RPMI7951 (cell line): ENCODE measurements at places on chromosomes 5 and 9. TPM values are rescaled to one million over a fixed set of nuclear protein-coding genes. Genes with fewer than 3 reads are reported as not detected.

DNA sequence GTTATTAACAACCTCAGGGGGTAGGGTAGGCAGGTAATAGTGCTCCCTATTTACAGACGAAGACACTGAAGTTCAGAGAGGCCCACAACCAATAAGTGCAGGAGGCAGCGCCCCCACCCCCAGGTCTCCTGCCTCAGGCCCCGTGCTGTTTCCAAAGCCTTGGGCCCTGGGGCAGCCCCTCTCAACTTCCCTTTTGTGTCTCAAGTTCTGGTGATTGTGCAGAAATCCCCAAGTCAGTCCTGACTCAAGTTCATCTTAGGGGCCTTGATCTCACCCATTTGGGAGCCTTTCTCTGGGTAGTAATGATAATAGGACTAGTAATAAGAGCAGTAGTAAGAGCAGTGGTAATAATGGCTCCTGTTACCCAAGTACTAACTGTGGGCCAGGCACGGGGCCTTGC is 35.5 kb upstream of the ASS1 start:
- no peak for DNase-seq

GRCh38 chr5:56640763-56641406 is 174.5 kb upstream of the MAP3K1 start:
- DNase-seq: no peak

DNA sequence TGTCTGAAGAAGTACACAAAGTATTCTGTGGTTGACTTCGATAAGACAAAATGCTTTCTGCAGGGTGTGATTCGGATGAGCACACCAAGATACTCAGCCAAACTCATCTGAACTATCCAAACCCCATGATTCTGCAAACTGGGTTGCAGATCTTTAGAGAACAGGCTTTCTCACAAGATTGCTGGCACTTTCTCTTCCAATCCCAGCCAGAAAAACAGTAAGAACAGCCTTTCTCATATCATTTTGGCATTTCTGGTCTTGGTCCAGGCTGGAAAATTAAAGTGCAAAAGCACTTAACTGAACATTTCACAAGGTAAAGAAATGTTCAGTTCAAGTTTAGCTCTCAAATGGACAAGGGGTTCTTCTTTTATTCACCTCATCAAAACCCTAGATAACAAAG is 269.1 kb downstream of the NR2F1-AS1 start:
- no peak for DNase-seq

DNA sequence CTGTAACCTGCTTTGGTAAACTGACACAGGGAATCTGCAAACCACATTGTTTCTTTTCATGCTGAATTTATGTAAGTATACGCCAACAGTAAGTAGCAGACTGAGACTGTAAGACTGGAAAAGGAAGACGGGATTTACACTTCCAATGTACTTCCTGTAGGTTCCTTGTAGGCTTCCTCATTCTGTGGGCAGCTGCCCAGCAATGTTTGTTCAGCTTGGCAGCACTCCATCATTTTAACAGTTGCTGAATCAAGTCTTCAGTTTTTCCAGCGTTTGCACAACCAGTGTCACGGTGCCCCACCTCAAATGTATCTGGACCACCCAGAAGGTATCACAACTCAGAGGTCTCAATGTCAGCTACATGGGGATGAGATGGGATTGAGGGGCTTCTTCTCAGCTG is 232.6 kb downstream of the PRDM9 start:
- no peak for DNase-seq

DNA sequence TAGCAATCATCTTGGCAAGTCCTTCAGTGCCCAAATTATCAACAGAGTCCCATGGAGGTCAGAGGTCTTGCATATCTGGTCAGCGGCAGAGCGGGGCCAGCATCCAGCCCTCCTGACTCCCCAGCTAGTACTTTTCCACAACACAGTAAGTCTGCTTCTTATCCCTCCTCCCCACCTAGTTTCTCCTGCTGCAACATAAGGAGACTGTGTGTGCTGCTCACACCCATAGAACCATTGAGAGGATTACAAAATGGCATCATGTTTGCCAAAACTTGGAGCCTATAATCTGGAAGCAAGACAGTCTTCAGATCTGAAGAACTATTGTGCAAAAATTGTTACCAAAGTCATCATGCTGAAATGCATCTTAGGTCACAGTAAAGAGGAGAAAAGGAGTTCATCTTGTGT is 125.8 kb upstream of the ZNF366 start:
- DNase-seq: no peak

DNA sequence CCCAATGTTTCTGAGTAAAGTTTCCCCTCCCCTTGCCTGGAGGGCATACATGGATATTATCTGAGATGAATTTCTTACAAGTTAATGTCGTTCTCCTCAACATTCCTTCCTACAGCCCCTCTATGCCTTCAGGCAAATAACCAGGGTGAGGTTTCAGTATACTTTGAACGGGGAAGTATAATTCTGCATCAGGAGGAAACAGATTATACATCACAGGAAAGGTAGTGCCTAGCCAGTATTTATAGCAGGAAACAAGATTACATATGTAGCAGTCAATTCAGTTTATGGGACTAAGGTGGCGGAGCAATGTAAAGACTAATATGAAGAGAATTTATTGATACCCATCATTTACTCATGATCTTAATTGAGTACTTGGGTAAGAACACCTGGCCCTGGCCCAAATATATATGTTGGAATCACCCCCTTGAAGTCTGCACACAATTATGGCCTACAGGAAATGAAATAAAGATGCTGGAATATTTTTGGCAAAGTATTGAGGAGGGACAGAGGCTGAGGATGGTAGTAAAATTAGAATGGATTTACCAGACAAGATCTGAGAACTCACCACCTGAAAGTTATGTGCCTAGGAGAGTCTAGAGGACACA is 661.1 kb downstream of the PTPRD start:
- no peak for DNase-seq

DNA sequence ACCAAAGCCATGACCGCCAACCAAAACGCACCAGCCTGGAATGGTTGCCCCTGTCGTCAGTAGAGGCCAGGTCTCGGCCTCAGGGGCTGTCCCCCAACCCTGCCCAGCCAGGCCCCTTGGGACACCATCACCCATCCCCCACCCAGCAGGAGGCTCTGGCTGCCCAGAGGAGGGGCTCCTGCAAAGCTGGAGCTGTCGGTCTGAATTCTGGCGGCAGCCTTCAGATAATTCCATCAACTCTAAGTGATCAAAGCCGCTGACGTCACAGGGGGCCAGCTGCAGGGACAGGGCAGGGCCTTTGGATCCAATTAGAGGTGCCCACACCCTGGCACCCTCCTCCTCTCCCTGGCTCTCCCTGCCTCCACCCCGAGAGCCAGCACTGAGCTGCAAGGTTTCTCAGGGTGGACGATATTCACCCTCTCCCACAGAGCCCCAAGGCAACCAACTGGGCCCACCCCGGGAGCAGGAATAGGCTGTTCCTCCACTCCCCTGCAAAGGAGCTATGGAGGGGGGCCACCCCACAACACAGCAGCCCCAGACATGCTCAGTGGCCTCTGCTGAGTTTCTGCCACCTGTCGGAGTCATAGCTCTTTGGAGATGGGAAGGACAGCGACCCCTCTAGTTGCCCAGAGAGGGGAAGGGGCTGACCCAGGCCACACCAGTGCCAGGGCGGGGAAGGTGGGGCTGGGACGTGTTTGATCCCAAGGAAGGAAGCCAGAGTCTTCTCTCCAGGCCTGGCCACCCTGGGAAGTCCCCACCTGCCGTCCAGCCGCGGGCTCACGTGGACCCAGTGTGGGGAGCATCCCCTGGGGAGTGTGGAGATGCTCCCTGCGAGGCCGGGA is 78.4 kb downstream of the NTNG2 start:
- no peak for DNase-seq

GRCh38 chr5:35337340-35338156 is 107.3 kb upstream of the PRLR start:
- DNase-seq: no peak

DNA sequence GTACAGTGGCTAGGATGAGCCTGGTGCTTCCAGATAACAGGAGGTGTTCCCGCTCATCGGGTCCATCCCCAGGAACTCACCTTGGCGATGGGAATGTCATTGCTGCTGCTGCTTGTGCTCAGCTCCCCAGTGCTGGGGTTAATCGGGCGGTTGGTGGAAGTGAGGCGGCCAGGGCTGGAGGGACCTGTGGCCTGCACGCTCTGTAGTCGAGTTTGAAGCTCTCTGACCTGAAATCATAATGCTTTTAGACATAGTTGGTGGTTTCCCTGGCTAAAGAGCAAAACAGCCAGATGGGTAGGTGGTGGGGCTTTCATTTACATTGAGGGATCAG is 108.5 kb downstream of the DCP2 start:
- no peak for DNase-seq

- no peak for DNase-seq
Observed at GRCh38 chr9:130432796-130433167, 12.0 kb upstream of the ASS1 start.

DNA sequence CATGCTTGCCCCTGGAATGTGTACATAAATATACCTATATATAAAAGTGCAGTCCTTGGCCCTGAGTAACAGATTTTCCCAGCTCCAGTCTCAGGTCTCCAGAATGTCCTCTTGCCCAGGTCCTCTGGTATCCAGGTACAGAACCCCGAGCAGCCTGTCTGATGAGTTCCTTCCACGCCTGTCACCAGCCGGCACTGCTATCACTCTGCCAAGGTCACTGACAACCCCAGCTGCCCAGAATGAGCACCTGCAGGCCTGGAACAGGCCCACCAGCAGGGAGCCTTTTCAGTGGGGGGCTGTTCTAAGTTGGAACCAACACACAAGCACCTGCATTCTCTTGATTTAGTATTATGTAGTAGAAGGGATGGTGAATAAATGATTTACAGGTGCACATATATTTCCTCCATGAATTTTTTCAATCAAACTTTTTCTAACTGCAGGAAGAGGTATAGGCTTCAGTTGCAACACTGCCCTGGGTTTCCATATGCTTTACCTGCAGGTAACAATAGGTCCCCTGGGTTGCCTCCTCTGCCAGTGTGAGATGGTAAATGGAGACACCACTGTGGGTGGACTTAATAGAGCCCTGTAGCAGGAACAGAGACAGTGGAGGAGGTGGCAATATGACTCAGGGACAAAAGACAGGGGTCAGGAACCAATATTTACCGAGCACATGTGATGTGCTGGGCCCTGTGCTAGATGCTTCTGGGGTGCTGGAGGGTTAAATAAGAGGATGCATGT is 291.9 kb downstream of the SPOCK1 start:
- no peak for DNase-seq

The SLC27A6 gene
- total RNA-seq: not detected in 2 replicates

The TERT gene
- not detected in 2 replicates for total RNA-seq

The IER5L gene
- 11.2 and 21.2 TPM in 2 replicates for total RNA-seq

The BARHL1 gene
- not detected in 2 replicates for total RNA-seq
